ENCODE measurements at places on chromosomes 16 and 17.

DNA sequence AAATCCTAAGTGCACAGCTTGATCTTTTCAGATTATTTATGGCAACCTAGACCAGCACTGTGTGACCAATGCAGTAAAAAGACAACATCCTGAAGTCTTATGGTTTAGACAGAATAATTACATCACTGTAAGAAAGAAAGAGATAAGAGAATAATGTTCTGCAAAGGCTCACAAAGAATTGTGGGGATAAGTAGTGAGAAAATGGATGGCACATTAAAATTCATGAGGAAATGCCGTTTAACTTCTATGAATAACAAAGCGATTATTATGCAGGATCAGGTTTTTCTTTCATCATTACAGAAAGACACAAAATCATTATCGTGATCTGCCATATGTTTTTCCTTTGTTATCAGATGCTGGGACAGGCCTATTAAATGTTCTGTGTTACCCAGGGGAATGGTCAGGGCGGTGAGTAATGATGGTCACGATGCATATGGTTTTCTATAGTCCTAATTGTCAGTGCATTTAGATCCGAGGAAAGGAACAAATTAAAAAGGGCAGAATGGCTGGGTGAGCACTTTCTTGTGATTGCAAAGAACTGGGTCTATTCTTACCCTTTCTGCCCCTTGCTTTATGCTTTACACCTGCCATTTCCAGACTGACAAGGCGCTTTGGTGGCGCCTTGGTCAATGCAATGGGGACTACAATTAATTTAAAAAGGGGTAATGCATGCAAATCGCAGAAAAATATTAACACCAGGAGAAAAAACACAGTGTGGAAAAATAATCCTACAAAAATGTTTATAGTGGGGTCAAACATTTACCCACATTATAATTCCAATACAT, 18.1 kb upstream of the DHX40 start:
- no peak for DNase-seq

DNA sequence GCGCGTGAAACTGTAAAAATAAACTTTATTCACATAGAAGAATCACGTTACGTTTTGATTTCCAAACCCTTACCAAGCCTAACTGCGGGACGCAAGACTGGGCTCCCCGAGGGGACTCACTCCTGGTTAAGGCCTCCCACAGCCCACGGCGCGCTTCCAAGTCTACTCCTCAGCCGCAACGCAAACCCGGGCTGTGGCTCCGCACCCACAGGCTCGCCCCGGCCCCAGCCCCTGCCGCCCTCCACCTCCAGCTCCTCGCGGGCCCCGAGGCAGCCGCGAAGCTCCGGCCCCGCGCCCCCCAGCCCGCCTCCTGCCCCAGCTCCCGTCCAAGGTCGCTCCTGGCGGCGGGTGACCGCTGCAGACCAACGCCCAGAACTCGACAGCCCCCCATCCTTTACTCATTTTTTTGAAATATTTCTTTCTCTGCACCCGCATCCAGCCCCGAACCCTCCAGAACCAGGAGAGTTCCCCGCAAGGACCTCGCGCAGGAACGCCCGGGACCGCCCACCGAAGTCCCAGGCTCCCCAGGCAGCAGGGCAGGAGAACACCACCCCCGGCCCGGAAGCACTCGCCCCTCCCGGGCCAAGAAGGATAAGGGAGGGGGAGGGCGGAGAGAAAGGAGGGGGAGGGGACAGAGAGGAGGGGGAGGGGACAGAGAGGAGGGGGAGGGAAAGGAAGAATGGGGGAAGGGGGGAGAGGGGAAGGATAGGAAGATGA, 912 bp downstream of the USP22 start:
- peak; percentile 75 for DNase-seq

DNA sequence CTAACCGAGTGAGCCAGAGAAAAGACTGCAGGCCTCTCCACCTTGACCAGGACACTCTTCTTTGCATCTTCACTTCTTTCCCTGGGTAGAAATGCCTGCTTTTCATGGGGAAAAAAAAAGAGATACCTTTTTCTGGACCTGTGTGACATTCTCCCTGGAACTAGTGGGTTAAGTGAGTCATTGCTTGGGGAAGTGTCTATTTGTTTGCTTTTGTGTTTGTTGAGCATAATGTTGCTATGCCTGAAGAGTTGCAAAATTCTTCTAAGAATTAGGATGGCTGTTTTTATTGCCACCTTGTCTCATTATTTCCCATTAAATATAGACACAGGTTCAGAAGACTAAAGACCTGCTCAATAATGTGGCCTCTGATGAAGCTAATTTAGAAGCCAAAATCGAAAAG, 18.8 kb downstream of the CLUAP1 start:
- DNase-seq: no peak

DNA sequence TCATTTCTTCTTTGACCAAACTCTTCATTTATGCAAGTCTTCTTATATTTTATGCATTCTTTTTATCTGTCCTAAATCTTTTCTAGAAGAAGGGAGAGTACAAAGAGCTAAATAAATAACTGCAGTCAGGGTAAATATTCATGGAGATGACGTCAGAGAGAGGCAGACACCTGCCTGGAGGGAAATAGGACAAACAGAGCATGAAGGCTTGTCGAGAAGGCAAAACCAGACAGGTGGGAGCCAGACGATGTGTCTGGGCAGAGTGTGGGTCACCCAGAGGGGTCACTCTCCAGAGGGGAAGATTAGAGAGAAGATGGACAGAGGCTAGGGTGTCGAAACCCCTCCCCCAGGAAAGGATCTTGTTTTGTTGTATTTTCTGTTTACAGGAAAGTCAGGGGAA, 78.3 kb upstream of the RPL38 start:
- no peak for DNase-seq

GRCh38 chr17:79678736-79679255, 51.9 kb upstream of the ENPP7 start:
- DNase-seq: no peak

DNA sequence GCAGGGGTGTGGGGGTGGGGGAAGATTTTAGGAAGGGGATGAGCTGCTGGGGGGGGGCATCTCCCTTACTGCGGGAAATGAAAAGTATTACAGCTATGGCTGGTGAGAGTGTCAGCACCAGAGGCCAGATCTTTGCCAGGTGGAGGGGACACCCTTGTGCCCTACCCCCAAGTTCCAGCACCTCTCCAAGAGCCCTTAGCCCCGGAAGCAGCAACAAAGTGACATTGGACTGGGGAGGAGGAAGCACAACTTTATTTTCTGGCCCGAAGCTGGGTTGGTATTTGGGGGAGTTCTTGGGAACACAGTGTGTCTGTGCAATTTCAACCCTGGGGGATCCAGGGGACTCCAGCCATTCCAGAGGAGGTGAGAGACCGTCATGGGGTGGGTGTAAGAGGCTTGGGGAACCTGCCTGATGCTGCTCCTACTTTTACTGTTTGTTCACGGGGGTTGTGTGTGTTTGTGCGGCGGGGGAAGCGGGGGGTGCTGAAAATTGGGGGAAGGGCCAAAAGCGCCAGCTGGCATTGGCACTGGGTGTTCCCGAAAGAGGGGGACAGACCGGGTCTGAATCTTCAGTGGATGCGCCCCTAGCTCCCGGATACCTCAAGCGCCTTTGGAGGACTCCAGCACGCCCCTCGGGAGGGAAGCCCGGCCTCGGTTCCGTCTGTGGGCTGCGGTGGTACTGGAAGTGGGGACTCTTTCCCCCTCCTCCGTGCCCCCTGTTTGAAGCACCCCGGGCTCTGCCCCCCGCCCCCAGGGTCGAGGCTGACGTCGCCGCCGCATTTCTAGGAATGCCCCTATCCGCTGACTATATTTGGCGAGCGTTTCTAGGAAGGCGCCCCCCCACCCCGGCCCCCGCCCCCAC, 230.3 kb downstream of the MRTFB start:
- DNase-seq: peak; percentile 53

DNA sequence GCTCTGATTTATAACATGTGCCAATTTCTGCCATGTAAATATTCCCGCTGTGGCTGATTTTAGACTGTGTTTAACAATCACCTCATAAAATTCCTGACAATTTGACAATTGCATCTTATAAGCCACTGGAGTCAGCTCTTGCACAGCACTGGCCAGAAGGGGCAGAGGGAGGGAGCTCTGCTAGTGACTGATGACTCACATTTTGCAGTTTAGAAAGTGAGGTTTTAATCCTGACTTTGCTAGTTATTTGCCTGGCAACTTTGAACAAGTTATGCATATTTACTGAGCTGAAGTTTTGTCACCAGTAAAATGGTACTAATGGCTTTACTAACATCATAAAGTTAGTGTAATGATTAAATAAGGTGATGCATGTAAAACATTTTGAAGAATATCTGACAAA, 452.3 kb downstream of the CNTNAP4 start:
- DNase-seq: peak; percentile 56

- DNase-seq: no peak
Measured at GRCh38 chr17:28861393-28862203, 6.8 kb downstream of the ERAL1 start.

DNA sequence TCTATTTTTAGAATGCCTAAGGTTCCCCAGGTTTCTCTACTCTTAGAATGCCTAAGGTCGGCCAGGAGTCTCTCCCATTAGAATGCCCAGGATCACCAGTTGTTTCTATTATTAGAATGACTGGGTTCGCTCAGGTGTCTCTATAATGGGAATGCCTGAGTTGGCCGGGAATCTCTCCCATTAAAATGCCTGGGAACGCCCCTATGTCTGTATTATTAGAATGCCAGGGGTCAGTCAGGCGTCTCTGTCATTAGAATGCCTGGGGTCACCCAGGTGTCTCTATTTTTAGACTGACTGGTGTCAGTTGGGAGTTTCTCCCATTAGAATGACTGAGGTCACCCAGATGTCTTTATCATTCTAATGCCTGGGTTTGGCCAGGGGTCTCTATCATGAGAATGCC, 2252.5 kb downstream of the TP53TG3F start:
- DNase-seq: no peak

GRCh38 chr16:85234310-85235204, 122.3 kb upstream of the CIBAR2 start:
- DNase-seq: peak; percentile 50

DNA sequence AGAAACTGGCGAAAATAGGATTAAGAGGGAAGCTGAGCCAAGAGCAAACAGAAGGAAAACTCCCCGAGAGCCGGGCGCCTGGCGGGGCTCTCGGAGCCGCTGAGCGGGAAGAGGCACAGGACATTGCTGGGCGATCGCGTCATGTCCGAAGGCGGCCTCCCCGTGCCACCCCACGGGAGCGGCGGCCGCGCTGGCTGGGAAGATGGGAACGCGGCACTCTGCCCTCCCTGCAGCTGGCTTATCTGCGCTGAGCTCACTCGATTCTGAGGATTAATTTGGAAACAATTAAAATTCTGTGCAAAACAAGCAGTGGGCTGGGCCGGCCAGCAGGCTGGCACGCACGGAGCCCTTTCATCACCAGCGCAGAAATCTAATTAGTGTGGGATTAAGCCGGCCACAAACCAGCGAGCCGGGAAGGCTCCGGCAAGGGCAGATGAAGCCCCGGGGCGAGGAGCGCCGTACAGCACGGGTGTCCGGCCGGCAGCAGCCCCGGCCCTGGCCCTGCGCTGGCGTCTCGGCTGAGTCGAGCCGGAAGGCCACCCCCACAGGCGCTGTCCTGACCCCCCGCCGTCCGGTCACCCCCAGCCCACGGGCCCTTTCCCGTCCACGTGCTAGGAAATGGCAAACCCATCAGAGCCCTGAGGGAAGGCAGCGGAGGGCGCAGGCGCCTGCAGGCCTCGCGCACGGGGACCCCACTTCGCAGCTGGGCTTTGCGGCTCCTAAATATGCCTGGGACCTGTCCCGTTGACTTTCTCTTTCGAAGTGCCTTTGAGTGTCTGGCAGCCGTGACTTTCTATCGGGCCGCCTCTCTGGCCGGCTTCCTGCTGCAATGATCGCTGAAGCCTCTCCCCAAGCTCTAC, 37.9 kb downstream of the SOX8 start:
- peak; percentile 45 for DNase-seq

DNA sequence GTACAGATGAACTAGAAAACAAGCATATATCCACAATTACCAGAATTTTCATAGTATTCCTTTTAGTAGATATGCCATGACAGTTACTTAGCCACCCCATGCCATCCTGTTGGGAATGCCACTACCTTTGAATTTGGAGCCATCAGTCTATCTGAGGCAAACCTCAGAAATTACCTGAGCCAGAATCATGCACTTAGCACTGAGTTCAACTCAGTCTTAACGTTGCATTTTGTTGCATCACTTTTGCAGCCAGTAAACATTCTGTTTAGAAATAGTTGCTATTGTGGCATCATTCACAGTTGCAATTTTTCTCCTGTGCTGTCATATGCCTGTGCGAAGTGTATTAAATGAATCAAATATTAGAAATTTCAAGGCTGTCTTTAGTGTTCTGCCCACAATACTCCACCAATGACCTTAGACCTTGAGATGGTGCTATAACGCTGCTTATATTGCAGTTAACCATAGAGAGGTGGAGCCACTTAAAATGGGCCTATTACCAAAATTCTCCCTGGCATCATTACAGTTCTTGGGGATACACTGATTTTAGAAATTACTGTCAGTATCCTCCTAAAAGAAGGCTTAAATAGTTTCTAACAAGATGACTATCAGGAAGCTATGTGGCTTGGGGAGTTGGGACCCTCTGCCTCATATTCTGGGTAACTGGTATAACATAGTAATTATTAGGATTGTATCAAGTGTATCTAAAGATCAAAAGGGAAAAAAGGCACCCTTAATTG, 11.1 kb downstream of the PTRH2 start:
- DNase-seq: no peak

DNA sequence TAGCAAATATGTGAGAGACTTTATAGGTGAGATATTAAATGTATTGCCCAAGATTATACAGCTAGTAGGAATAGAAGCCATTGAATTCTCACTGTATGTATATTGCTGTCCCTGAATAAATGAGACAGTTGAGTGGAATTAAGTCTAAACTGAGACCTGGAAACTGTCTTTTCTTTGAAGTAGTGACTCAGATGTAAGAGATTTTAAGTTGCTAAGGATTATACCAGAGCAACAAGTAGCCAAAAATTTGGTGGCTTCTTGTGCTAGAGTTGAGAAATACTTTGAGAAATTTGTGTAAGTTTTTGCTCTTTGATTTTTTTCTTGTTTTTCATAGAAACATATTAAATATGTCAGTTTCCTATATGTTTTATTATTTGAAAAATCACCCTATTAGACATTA, 58.7 kb downstream of the TANC2 start:
- DNase-seq: no peak

GRCh38 chr16:88742896-88743605, 36.7 kb downstream of the CTU2 start:
- no peak for DNase-seq

DNA sequence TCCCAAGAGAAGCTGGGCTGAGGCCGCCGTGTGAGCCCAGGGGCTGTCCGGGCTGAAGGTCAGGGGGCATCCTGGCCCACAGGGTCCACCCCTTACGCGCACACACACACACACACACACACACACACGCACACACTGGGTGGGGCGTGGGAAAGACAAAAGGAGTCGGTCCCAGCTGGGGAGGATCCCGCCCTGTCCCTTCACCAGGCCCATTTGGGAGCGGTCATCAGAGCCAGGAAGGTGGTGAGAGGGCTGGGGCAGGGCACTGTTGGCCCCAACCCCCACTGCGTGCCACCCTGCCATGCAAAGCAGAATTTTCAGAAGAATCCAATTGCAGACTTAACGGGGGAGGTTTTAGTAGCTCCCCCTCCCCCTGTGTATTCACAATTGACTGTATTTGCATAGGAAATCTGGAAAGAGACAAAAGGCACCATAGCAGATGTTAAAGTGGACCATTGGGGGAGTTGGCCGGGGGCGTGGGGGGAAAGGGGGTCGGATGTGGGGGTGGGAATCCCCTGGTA, 11.3 kb upstream of the CD300A start:
- DNase-seq: no peak

GRCh38 chr16:77868478-77868877, 80.1 kb downstream of the VAT1L start:
- no peak for DNase-seq
